HT1080 (cell line): ENCODE measurements at places on chromosomes 6 and 20. TPM values are rescaled to one million over a fixed set of nuclear protein-coding genes. Genes with fewer than 3 reads are reported as not detected.

DNA sequence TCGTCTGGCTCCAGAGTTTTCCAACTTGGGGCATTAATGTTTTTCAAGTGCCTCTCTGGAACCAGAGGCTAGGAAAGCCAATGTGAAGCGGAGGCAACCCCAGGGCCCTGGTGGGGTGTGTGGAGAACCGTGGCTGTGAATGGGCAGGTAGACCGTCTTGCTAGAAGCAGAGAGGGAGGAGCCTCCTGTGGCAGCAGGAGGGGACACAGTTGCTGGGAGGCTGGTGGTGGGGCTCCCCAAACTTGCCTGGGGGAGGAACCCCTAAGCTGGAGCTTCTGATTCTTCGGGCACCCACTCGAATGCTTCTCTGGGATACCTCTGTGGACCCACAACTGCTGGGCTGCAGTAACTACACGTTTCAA lies 65.3 kb upstream of the APCDD1L start:
- DNase-seq: no peak

DNA sequence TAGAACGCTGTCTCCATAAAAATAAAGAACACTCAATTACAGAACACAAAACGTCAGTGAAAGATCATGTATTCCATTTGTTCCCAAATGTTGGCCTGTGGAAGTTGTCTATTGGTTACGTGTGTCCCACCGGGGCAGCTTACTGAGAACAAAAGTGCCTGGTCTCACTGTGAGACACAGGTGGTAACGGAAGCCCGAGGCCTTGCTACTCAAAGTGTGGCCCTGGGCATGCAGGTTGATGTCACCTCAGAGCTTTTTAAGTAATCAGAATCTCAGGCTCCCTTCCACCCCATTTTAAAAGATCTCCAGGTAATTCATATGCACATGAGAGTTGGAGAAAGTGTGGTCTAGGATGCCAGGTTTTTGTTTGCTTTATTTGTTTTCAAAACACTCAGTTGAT lies 422.5 kb upstream of the OPRM1 start:
- DNase-seq: no peak

DNA sequence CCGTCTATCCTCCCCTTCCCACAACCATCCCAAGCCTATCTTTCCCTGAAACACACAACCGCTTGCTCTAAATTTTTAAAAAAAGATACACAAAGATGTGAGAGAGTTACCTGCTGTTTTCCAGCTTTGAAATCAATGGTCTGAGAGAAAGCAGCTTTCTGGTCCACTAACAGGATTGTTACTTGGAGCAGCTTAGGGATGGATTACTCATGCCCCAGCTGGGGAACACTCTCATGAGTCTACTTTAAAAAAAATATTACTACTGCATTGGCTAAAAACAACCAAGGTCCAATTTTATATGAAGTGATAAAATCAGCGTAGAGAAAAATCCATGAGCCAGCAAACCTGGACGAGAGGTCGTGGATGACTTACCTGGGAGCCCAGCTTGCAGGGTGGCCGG lies 29.6 kb upstream of the FOXC1 start:
- no peak for DNase-seq

MAS1 gene
- total RNA-seq: not detected in 2 replicates

KCNQ5 gene
- total RNA-seq: 6.9 and 11.3 TPM in 2 replicates

- DNase-seq: peak; percentile 6
Observed at GRCh38 chr6:67888886-67889681, 746.0 kb upstream of the ADGRB3 start.

ADGRG6 gene
- total RNA-seq: 12.3 and 12.7 TPM in 2 replicates

GRCh38 chr20:44028868-44029847 lies 114.5 kb downstream of the TOX2 start:
- no peak for DNase-seq

DNA sequence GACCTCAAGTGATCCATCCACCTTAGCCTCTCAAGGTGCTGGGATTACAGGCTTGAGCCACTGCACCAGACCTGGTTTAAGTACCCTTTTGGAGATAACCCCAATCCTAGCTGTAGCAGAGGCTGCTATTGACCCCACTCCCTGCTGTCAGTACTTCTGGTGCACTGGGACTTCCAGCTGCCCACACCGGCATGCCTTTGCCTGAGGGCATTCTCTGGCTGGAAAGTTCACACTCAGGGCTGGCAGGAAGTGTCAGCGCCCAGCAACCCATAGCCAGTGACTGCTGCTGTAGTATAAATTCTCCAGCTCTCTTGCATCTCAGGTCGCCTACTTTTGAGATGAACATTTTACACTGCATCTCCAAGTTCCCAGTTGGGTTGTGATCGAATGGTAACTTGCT lies 75.3 kb downstream of the UTRN start:
- no peak for DNase-seq

DNA sequence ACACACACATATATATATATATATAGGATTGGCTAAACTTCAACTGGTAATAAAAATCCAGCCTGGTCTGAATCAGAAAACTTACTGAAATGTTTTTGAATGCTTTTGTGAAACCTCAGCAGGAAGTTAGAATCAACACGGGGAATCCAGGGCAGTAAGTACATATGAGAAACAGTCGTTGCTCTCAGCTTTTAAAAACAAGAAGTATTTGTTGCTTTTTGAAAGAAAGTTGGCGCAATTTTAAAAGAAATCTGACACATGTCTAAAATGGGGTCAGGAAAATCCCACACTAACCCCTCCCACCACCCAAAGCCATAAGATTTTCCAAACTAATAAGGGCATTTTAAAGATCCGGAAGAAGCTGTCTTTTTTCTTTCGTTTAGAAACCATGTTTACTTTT lies 11.5 kb upstream of the CCDC170 start:
- no peak for DNase-seq

DNA sequence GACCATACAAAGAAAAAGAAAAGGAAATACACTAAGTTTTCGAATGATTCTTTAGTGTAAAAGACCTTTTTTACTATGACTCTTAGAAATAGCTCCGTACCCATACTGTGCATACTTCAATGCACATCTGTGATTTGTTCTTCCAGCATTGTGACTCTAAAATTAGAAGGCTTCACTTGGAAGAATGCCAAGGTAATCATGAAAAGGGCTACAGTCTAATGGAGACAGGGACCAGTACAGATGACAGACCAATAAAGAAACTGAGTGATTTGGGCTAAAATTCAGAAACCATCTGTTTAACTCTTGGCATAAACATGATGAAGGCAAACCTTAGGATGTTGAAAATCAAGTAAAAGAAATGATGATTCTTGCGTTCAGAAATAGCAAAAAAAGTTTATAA lies 46.3 kb downstream of the CYP39A1 start:
- DNase-seq: no peak
